Fibroblast of gingiva (primary cell): ENCODE measurements at places on chromosomes 6 and 20.

DNA sequence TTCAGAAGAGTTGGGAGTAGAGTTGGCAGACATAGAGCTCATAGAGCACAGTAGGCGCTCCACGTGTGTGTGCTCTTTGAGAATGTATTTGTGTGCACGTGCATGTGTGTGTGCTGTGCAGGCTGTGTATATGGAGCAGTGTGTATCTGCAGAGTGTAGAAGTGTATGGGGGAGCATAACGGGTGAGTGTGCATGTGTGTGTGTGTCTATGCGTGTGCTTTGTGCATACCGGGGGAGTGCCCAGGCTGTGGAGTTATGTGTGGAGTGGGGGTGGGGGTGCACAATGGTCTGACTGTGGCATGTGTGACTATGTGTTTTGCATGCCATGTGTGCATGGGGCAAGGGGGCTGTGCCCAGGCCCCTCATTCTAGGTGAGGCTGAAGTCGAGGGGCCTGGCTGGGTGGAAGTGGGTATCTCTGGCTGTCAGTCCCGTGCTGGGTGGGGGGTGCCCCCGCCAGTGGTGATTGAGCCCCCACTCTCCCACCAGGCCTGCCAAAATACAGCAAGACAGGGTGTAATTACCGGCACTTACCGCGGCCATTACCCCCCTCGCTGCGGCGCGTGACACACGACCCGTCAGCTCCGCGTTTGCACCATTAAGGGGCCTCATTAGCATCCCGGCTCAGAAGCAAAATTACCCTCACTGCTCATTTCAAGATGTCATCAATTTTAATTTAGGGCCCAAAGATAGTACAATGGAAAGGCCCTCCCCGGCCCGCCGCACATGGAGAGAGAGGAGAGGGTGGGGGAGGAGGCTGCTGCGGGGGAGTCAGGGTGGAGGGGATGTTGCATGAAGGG lies 39.1 kb downstream of the MDFI start:
- no peak for DNase-seq

- DNase-seq = peak; percentile 49
These were observed 30.6 kb upstream of the MYLK2 start for GRCh38 chr20:31788578-31788977.

DNA sequence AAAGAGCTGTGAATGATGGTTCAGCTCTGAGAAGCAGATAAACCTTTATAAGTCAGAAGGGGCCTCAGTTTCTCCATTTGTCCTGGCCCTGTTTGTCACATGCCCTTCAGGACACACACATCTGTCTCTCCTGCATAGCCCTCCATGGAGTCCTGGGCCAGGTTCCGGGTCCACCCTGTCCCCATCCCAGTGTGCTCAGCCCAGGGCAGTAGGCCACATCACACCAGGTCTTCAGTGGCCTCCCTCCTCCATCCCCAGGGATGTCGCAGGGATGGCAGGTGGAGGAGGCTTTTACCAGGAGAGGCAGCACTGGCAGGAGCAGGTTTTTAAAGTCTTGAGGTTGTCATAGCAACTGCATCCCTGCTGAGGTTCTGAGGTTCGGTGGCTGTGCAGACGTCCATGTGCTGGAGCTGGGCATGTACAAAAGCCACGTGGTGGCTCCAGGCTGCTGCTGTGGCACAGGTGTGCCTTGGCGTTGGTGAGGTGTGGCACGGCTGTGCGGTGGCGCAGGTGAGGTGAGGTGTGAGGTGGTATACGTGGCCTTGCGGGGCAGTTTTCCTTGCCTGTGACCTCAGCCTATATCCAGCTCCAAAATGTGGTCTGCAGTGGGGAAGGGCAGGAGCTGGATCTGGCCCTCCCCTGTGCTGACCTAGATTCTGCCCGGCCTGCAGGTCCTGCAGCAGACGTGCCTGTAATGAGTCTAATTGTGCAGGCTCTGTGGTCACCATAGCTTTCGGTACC lies 8.0 kb upstream of the NPBWR2 start:
- DNase-seq = no peak

GRCh38 chr6:107764684-107765460 lies 59.2 kb downstream of the SCML4 start:
- DNase-seq = no peak
